Stimulated activated CD8-positive, alpha-beta memory T cell treated with anti-CD3 and anti-CD28 coated beads, Interleukin-7, amount 100 ng/mL, for 4 hours (primary cell): ENCODE measurements at places on chromosomes 12 and 14.

DNA sequence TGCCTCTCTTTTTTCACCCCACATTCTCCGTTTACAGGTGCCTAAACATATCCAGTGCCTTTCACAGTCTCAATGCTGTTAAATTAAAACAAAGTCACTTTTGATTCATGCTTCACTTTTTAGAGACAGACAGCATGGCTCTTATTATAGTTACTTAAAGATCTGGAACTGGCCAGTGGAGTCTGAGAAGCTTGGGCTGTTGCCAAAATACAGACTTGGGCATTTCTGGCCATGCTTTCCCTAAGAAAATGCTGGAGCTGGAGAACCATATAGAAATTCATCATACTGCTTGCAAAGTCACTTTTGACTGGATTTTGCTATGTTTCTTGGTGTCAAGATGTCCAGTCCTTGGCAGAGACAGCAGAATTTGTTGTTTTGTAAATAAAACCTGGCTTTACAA is 12.2 kb upstream of the GPR68 start:
- no peak for DNase-seq

- DNase-seq, result no peak
These were observed 145.4 kb upstream of the KITLG start for GRCh38 chr12:88725592-88726143.

DNA sequence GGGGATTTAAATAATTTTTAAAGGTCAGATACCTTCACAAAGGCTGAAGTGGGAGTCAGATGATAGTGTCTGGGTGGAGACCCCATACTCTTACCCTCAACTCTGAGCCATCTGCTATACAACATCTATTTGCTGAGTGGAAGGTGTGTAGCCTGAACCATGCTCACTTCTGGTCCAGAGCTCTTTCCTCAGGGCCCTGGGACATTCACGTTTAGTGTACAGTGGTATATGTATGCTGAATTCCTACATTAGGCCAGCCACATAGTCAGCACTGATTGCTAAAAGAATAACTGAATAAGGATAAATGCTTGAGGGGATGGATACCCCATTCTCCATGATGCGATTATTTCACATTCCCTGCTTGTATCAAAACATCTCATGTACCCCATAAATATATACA is 107.3 kb downstream of the KIF26A start:
- no peak for DNase-seq

- no peak for DNase-seq
These were observed 1012.1 kb downstream of the BCL11B start for GRCh38 chr14:98259881-98260280.

- no peak for DNase-seq
These were observed 10.1 kb downstream of the FBXL14 start for GRCh38 chr12:1584326-1584725.

GRCh38 chr12:49552899-49553298 is 14.1 kb downstream of the KCNH3 start:
- no peak for DNase-seq

- no peak for DNase-seq
These were observed 59.1 kb downstream of the DCAF5 start for GRCh38 chr14:69093631-69094421.

GRCh38 chr12:31626270-31626995 is 33.1 kb upstream of the ETFBKMT start:
- DNase-seq, result no peak
